Activated CD4-positive, alpha-beta T cell treated with anti-CD3 and anti-CD28 coated beads for 36 hours (primary cell): ENCODE measurements at places on chromosomes 5 and 9. TPM values are rescaled to one million over a fixed set of nuclear protein-coding genes. Genes with fewer than 3 reads are reported as not detected.

The TMC1 gene
- not detected for total RNA-seq

The MYMK gene
- total RNA-seq: not detected

The FGF1 gene
- not detected for total RNA-seq

DNA sequence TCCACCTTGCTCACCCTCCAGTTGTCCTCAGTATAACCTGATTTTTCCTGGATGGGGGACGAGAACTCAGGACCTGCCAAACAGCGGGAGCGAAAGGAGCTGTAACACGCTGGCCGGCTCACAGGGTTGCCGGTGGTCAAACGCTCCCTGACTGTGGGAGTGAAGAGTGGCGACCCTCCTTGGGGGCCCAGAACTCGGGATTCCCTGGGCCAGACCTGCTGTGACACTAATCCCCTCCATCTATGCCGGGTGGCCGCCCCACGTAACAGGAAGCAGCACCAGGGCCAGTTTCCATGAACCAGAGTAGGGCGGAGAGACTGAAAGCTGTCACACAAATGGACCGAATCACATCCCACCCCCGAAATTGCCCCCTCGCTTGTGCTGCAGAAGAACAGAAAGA, 1809.2 kb upstream of the ACO1 start:
- no peak for DNase-seq

DNA sequence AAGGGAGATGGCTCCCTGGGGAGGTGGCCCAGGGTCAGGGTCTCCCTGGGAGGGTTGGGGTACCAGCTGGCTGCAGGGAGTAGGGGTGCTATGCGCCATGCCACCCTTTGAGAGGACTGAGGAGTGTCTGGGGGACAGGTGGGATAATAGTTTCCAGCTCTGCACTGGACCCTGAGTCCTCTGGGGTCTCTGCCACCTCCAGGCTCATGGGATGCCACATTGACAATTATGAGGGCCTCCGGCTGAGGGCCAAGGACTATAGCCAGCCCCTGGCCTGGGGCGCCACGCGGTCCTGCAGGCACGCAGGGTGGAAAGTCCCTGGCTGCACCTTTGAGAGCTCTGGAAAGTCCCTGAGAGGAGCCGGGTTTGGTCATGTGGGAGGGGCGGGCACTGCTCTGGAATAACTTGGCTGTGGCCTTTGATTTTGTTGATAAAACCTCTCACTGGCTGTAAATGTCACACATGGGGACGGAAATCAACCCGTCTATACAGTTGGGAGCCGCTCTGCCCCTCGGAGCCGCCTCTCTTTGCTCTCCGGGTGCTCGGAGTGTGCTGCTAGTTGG, 16.0 kb downstream of the TRAF2 start:
- peak; percentile 93 for DNase-seq

- no peak for DNase-seq
Observed at GRCh38 chr5:115586525-115587146, 15.6 kb downstream of the TICAM2 start.

GRCh38 chr9:426264-426663, 211.6 kb downstream of the DOCK8 start:
- DNase-seq: peak; percentile 49

- DNase-seq: peak; percentile 73
Observed at GRCh38 chr9:27528886-27529315, 713 bp downstream of the MOB3B start.

DNA sequence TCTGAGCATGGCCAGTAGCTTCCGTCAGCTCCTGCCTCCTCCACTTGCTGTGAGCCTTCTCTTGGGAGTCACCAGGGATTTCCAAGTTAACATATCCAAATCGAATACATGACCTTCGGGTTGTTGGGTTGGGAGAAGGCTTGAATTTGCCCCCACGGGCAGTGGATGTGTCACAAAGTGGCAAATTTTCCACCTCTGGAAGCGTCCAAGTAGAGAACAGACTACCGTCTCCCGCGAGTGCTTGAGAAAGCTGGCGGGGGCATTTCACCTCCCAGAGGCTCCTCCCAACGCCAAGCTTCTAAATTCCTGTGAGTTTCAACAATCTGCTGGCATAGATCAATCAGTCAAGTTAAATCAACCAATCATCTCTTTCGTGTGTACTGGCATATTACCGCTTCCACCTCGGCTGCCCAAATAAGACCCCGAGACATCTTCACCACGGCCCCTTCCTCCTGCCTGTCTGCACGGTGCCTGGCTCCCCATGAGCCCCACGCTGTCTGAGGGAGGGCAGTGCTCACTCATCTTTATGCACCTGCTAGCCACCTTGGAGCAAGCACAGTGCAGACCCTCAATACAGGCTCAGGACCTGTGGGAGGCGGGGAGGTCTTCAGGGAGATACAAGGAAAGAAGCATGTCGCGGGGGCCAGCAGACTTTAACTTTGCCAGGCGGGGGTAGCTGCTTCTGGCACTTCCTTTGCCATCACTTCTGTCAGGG, 79.1 kb downstream of the MRPL36 start:
- no peak for DNase-seq

DNA sequence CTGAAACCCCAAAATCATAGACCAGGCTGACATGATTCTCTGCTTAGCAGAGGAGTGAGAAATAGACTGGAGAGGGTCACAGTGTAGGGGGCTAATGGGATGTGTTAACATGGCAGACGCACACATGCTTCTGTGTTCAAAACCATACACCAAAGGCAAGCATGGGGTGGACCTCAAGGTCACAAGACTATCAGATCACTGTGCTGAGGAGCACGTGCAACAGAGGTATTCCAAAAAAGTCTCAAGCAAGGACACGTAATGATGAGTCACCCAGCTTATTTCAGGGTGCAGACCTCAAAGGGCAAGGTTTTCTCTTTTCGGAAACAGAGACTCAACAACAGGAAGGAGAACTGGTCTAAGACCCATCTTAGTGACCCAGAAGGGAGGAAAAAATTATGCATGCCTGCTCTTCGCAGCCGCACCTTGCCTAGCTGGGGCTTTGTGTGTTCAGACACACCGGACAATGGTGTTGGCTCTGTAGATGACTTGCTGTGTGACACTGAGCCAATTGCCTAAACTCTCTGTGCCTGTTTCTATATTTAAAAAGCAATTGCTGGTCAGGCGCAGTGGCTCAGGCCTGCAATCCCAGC, 20.3 kb downstream of the WHRN start:
- DNase-seq: peak; percentile 61
